ENCODE measurements at places on chromosomes 13 and 19.
A peak's percentile ranks its signal among the peaks of the same experiment; 100 is the strongest.

GRCh38 chr19:3565139-3565538 is 7.6 kb upstream of the HMG20B start:
- DNase-seq = peak; percentile 100

- DNase-seq = no peak
These were observed 209.7 kb downstream of the RBM26 start for GRCh38 chr13:79196366-79196765.

DNA sequence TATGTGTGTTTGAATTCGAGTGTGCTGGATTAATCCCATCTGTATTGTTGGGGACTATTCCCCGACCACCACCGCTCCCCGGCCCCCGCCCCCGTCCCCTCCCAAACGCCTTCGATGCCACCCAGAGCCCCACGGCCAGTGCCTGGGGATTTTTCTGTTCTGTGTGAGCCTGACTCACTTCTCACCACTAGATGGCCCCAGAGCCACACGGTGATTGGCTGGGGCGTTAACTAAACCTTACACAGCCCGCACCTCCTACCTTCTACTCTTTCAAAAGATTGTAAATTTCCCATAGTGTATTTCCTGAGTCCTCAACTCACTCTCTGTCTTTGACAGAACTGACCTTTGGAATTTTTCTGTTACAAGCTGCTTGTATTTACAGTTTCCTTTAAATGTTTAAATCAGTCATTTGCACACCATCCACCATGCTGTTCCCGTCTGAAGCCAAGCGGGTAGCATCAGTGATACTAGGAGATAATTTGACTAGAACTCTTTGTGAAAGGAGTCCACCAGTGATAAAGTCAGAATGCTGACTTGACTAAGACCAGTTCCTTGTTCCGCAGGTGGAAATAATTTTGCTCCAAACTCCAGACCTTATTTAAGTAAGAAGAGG is 61.4 kb downstream of the RFX2 start:
- DNase-seq = peak; percentile 46

GRCh38 chr19:53909471-53910169 is 542 bp downstream of the CACNG7 start:
- DNase-seq = no peak

DNA sequence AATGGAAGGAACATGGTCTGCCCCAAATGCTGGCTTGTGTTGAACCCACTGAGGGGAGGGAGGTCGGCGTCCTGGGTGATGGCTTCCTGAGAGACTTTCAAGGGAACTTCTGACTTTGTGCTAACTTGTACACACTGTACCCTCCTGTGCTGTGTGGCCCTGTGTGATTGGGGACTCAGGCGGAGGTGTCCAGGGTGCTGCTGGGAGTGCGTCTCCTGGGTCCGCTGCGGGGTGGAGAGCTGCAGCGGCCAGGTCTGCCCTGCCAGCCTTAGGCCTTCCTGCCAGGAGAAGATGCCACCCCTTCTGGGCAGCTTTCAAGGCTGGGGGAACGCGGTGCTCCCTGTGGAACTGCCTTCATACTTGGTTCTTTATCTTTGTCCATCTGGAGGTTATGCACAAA is 170.1 kb downstream of the URI1 start:
- DNase-seq = no peak

GRCh38 chr13:37014609-37015008 is 14.0 kb downstream of the EXOSC8 start:
- DNase-seq = no peak

DNA sequence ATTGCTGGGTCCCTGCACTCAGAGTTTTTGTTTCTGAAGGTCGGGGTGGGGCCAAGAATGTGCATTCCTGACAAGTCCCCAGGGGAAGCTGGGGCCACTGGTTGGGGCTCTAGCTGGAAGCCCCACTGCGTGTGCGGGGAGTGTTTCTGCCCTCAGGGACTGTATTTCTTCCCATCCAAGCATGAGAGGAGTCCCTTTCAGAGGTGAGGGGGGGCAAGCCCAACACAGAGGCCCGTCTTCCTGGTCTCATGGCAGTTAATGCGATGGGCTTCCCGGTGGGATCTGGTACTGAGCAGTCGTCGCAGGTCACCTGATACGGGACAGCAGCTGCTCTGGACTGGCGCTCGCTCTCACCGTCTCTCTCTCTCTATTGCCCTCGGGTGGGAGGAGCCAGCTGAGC is 50.4 kb downstream of the GPR12 start:
- DNase-seq = no peak

All from foreskin melanocyte (primary cell).